ENCODE measurements at places on chromosomes 2 and 18. TPM values are rescaled to one million over a fixed set of nuclear protein-coding genes. Genes with fewer than 3 reads are reported as not detected.

Gene PLCL1
- total RNA-seq: 2.0 TPM

GRCh38 chr2:64325852-64326577 is 127.9 kb upstream of the LGALSL start:
- no peak for DNase-seq

DNA sequence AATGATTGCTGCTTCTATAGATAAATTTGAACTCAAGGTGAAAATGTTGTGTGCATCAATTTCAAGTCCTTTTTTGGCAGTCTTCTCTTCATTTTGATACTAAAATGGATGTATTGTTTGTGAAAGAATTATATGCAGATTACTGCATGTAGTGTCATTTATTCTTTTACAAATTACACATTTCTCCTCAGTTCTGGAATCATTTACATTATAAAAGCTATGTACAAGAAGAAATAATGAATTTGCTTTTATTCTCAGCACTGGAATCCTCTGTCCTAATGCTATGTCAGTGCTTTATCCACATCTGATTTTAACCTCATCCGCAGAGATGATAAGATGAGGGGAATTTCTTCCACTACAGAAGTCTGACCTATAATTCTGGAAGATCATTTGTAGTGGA is 220.8 kb upstream of the UBE2E3 start:
- no peak for DNase-seq

DNA sequence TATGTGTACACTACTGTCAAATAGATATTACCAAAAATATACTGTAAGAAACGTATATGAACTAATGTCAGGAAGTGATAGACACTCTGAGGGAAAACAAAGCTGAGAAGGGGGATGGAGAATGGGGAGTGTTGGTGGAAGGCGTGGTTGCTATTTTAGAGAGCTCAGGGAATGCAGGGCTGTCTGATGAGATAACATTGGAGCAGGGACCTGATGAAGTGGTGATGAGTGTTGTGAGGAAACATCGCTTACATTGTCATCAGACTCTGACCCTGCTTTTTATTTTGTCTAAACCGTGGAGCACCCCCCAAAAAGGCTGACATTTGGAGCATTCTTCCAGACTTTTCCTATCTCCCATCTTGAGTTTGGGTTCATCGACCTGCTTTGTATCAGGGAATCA is 194.7 kb downstream of the LTBP1 start:
- DNase-seq: no peak

GRCh38 chr2:240564561-240565332 is 3.5 kb upstream of the RNPEPL1 start:
- DNase-seq: peak; percentile 47

DNA sequence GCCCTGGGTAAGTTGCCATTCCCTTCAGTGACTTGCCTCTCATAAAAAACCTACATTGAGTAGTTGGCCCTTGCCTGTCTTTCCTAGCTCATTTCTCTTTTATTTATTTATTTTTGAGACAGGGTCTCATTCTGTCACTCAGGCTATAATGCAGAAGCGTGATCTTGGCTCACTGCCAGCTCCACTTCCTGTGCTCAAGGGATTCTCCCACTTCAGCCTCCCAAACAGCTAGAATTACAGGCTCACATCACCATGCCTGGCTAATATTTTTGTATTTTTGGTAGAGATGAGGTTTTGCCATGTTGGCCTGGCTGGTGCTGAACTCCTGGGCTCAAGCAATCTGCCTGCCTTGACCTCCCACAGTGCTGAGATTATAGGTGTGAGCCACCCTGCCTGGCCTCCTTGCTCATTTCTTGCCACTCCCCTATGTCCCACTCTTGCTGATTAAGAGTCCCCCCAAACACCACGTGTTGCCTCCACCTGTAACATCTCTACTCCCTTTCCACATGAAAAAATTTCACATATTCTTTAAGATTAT is 12.6 kb downstream of the EVA1A start:
- no peak for DNase-seq

DNA sequence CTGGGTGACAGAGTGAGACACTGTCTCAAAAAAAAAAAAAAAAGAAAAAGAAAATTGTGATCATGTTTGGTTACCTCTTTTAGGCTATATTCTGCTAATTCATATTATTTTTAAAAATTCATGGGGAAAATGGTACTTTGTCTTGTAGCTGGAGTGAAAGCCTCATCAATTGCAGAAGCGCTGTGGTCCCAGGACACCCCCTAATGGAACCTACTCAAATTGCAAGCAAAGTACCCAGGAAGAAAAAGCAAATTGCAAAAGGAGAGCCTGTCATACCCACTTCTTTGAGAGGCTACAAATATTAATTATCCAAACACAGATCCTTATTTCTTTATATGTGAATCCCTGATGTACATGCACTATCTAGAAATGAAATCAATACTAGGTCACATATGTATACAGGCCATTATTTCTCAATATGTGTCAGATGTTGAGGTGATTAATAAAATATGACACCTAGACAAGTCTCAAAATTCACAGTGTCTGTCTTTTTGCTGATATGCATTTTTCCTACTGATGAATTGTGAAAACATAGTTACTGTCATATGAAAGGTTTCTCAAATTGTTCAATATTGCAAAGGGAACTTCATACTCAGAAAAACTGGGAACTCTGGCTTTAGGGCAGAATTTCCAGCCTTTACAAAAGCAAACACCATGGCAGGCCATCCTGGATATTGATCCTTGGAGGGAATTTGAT is 12.6 kb downstream of the CRACDL start:
- DNase-seq: no peak

- DNase-seq: no peak
Measured at GRCh38 chr2:124585277-124585676, 560.2 kb downstream of the CNTNAP5 start.

GRCh38 chr2:151774506-151774905 is 40.2 kb upstream of the NEB start:
- DNase-seq: no peak

GRCh38 chr2:165645930-165646831 is 147.9 kb downstream of the GALNT3 start:
- DNase-seq: no peak

Gene SPDYA
- total RNA-seq: 1.3 TPM

Gene RFTN2
- total RNA-seq: 0.07 TPM

Gene HOXD1
- total RNA-seq: 7.7 TPM

DNA sequence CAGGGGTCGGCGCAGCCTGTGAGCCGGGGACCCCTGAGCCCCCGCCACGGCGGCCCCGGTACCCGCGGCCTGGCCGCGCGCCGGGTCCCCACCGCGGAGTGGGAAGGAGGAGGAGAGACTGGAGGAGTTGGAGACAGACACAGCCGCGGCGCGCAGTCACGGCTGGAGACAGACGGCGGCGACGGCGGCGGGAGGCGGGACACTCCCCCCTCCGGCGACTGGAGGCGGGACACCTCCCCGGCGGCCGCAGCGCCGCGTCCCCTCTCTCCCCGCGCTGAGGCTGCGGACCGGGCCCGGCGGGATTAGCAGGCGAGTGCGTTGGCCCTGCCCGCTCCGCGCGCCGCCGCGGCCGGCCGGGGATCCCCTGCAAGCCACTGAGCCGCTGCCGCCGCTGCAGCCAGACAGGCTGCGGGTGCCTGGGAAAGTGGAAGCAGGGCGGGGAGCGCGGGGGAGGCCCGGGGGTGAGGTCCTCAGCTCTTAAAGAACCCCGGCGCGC is 1.0 kb upstream of the LDLRAD4 start:
- DNase-seq: no peak

- DNase-seq: no peak
Measured at GRCh38 chr2:155368934-155369333, 670.4 kb downstream of the KCNJ3 start.

Gene ERICH2
- not detected for total RNA-seq

- no peak for DNase-seq
Measured at GRCh38 chr2:36520431-36520830, 77.5 kb downstream of the FEZ2 start.

Gene PIKFYVE
- 21.9 TPM for total RNA-seq

Measured in type B pancreatic cell (in vitro differentiated cells).